ENCODE measurements at places on chromosomes 16 and 17. TPM values are rescaled to one million over a fixed set of nuclear protein-coding genes. Genes with fewer than 3 reads are reported as not detected.

DNA sequence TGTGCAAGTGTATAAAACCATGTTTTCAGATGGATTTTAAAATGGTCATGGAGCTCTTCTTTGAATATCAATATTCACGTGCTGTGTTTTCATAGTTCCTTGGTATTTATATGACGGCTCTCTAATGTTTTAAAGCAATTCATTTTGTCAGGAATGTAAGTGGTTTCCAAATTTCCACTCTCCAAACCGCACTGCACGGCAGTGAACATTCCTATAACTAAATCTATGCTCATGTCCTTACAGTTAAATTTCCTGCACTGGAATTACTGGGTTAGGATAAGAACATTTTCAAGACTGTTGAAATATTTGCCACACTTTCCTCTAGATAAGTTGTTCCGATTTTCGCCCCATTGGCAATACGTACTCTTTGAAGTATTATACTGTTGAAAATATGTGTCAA lies 398.9 kb downstream of the PMP22 start:
- DNase-seq: no peak

- peak; percentile 37 for DNase-seq
Observed at GRCh38 chr17:81346908-81347349, 48.3 kb upstream of the BAHCC1 start.

Gene AANAT
- total RNA-seq: not detected

Gene FNDC8
- total RNA-seq: not detected

Gene PNMT
- 9.7 TPM for total RNA-seq
